MCF 10A (cell line): ENCODE measurements at places on chromosomes 2 and 18. TPM values are rescaled to one million over a fixed set of nuclear protein-coding genes. Genes with fewer than 3 reads are reported as not detected.
A peak's percentile ranks its signal among the peaks of the same experiment; 100 is the strongest.

Gene TMEM163
- not detected in 2 replicates for total RNA-seq

Gene SCYGR4
- not detected in 2 replicates for total RNA-seq

Gene NAGK
- total RNA-seq, result 30.9 and 45.7 TPM in 2 replicates

Gene TP53I3
- total RNA-seq, result 81.8 and 99.8 TPM in 2 replicates

DNA sequence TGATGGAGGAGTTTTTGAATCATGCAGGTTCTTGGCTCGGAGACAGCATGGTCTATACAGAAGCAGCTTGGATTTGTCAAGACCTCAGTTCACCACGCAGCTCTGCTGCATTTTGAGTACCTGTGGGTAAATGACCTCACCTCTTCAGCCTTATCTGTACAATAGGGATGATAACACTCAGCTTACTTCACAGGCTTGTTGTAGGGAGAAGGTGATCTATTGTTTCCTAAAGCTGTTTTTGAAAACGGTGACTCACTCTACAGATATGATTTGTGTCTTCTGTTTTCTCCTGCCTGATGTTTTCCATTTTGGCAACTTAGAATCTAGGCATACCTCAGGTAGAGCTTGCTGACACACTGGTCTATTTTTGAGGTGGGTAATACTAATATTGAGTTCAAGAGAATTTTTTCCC is 80.3 kb downstream of the FMNL2 start:
- DNase-seq, result peak; percentile 56

Gene FBXO15
- 0.79 and 0.91 TPM in 2 replicates for total RNA-seq
